NCI-H1417 (cell line): ENCODE measurements at places on chromosomes 2 and 18.
A peak's percentile ranks its signal among the peaks of the same experiment; 100 is the strongest.

DNA sequence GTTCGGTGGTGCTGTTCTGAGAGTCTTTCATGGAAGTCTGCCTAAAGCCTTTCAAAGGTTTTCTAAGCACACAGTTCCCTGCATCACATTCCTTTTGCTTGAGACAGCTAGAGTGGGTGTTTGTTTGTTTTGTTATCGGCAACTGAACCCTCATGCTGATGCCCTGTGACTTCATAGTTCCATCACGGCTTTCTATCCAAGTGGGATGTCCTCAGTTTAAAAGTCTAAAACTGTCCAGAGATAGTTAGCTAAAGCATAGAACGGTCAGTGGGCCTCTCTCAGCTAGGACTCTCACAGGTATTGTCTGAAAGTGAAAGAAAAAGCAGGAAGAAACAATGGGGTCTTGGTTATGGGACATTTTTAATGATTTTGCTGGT is 337.3 kb downstream of the OSR1 start:
- no peak for DNase-seq

DNA sequence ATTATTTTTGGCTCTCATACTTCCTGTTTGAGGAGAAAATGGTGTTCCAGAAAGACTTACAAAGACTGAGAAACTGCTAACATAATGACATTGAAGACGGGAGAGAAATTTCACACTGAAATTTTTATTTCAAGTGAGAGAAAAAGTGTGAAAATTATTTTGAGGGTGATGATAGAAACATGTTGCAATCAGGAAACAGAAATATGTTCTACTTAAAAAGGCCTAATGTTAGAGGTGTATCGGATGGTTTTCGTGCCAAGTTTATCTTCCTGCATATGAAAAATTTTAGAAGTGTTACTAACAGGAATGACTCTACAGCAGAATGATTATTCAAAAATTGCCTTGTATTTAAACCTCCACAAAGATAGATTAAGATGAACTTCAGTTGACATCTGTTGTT is 50.5 kb downstream of the KCNE4 start:
- no peak for DNase-seq

DNA sequence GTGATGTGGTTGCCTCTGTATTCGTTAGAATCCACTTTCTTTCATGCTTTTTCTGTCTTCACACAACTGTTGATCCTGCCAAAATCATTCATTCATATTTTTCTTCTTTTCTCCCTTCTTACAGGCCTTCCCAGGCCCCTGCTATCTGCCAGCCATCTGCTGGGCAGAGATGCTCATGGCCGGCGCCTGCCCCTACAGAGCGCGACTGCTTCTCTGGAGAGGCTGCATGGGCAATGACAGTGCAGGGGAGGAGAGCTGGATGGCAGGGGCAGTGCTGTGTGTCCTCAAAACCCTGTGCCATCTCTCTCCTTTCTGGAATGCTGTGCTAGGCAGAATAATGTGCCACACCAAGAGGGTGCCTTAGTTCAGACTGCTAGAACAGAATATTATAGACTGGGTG is 125.2 kb downstream of the INHBB start:
- DNase-seq: no peak

DNA sequence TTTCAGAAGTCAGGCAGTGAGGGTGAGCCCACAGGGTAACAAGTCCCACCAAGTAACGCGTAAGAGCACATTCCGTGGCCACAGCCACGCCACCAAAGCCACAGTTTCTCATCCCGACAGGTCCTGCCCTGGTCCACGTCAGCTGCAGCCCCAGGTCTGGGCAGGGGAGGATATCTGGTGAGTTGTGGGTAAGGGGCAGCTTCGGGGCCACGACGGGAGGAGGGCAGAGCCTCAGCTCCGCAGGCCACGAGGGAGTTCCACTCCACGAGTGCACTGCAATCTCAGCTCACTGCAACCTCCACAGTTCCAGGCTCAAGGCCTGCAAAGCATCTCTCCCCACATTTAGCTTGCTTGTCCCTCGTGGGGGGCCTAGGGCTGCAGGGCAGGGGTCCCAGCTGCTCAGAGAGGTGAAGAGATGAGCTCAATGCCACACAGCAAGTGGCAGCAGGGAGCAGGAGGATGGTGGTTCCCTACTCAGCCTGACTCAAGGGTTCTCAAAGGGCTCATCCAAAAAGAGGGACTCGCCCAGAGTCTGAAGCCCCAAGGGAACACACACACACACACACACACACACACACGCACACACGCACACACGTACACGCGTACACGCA is 12.5 kb downstream of the SNORC start:
- no peak for DNase-seq

- DNase-seq: peak; percentile 4
Measured at GRCh38 chr2:112483042-112483473, 1.1 kb downstream of the TTL start.

DNA sequence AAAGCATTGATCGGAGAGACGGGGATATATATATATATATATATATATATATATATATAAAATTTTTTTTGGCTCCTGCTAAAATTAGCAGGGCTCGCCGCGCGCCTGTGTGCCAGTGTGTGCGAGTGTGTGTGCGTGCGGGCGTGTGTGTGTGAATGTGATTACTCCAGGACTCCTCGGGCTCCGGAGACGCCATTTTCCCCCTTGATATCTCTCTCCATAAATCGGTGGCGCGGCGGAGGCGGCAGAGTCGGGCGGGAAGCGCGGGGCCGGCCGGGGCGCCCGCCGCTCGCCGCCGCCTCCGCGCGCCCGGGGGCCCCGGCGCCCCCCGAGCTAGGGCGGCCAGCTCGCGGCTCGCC is 795 bp upstream of the SETBP1 start:
- peak; percentile 63 for DNase-seq

DNA sequence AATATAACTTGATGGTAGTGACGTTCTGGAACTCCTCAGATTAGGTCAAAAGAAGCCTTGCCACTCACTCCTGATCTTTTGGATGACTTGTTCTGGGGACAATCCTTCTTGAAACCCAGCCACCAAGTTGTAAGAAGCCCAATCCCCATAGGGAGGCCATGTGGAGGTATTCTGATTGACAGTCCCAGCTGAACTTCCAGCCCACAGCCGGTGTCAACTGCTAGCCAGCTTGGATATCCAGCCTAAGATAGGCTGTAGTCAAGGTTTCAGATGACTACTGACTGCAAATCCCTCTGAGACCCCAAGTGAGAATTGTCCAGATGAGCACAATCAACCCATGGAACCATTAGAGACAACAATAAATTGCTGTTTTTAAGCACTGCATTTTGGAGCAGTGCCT is 31.4 kb downstream of the EIF2AK2 start:
- no peak for DNase-seq

DNA sequence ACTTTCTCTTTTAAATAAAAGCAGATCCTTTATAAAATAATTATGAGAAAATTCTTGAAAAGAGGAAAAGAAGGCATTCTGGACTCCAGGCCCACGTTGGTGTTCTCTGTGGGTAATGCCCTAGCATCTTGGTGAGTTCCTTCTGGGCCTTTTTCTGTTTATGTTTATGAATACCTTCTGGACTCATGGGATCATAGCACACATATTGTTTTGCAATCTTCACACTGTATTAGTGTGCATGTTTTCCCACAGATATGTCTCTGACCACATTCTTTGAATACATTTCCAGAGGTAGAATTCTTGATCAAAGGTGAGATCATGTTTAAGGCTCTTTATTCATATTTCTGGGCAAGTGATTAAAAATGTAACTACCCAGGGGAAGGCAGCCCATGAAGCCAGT is 15.9 kb downstream of the GLI2 start:
- no peak for DNase-seq

DNA sequence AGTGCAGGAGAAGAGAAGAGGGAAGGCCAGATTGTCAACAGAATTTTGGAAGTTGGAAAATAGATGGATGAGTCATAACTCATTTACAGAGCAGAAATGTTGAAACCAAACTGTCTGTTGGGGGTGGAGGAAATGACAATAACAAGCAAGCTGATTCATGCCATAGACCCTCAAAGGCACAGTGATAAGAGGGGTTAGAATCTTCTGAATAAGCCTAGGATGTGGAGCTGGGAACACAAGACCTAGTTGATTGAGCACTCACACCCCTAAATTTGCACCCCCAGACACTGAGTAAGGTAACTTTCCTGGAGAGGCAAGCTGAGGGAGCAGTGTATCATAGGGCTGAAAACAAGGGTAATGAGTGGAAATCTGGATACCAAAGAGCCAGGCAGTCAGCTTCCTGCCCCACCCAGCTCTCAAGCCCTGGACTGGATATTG is 141.4 kb downstream of the SCG2 start:
- DNase-seq: peak; percentile 30

DNA sequence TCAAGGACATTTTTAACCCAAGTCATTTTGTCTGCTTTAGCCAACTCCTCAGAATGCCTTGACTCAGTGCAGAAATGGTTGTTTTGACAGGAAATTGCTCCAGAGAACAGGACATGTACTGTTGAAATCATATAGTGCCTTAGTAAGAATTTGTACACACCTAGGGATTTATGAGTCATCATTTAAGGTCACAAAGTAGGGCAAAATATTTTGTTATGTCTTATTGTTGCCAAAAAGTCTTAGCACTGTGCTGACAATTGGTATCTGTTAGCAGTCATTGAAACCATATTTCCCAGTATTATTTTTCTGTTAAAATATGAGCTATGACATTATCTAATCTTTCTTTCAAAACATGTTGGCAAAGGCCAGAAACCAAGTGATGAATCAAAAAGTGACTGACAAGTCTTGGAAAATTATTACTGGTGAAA is 104.5 kb downstream of the OSBPL6 start:
- DNase-seq: no peak
